ENCODE measurements at places on chromosomes 7 and 10.
A peak's percentile ranks its signal among the peaks of the same experiment; 100 is the strongest.

- DNase-seq: no peak
Measured at GRCh38 chr10:48463318-48464003, 141.4 kb downstream of the ARHGAP22 start.

DNA sequence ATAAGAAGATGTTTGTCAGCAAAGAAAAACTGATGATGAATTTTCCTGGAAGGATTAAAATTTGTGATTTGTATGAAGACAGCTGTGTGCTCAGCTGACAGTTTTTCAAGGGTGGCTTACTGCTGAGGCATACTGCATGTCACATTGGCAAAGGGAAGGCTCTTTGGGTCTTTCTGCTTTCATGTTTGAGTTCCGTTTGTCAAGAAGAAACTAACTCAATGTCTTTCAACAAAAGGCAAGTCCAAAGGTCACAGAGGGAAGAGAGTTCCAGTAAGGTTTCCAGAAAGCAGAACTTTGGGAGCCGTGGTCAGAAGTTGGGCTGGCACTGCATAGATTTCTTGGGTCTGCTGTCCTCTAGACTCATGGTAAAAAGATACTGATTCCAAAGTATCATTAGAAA is 16.9 kb downstream of the DYDC2 start:
- no peak for DNase-seq

DNA sequence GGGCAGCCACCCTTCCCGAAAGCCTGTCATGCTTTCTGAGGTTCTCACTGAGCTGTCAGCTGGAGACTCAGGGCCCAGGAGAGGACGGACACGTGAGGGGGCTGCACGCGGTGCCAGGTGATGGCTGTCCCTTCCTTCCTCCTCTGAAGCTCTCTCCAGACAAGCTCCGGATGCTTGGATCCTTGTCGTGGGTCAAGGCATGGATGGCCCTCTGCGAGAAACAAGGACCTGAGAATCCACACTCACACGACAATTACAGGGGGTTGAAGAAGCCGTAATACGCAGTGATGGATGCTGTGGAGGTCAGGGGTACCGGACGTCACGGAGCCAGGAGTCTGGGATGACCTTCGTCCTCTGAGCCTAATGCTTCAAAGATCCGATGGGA is 170.3 kb downstream of the USP6NL start:
- no peak for DNase-seq

- DNase-seq: no peak
Measured at GRCh38 chr10:93072225-93072712, 1.4 kb upstream of the CYP26A1 start.

- no peak for DNase-seq
Measured at GRCh38 chr10:113498997-113499396, 53.9 kb upstream of the HABP2 start.

DNA sequence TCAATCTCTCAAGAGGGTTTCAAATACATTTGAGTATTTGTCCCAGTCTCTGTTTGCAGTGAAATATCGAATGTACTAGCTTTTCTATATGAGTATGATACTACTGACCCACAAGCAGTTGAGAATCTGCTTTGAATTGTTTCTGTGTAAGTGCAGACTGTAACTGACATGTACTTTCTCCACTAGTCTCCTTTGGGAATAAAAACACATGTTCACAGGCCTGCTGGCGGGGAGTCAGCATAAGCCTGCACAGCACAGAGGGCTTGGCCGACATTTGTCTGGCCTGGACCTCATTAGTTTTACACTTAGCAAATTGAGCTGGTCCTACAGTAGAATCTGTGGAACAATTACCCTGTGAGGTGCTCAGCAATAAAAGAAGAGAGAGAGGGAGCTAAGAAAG is 72.6 kb downstream of the ITGB8 start:
- DNase-seq: no peak

- DNase-seq: peak; percentile 49
Measured at GRCh38 chr10:27242951-27243551, 2.5 kb upstream of the ACBD5 start.

DNA sequence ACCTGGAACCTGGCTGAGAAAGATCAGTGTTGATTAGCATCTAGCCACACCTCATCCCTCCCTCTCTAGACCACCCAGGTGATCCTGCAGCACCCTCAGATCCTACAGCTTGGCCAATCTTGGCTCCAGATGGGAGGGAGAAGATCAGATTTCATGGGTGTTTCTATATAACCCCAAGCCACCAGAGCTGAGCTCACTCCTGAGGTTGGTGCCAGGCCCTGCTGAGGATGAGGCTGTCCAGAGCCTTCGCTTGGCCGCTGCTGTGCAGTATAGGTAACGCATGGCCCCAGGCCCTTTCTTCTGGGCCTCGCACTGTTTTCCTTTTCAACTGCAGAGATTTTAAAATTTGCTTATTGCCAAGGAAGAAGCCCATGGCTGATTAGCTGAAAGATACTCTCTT is 27.0 kb downstream of the C10orf120 start:
- DNase-seq: no peak

DNA sequence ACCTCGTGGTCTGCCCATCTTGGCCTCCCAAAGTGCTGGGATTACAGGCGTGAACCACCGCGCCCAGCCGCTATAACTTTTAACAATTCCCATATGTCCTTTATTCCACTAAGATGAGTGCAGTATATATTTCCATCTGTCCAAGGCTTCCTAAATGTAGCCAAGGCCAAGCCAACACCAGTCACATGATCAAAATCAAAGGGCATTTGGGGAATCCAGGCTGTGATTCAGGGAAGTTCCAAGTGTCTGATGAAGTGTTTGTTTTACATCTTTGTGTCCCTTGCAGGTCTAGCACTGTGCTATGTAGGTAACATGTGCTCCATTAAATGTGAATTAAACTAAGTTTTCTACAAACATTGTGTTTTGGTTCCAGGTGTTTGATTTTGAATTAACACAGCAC is 20.8 kb downstream of the AKR1E2 start:
- DNase-seq: no peak

GRCh38 chr7:151696721-151697514 is 177.2 kb upstream of the RHEB start:
- DNase-seq: no peak

DNA sequence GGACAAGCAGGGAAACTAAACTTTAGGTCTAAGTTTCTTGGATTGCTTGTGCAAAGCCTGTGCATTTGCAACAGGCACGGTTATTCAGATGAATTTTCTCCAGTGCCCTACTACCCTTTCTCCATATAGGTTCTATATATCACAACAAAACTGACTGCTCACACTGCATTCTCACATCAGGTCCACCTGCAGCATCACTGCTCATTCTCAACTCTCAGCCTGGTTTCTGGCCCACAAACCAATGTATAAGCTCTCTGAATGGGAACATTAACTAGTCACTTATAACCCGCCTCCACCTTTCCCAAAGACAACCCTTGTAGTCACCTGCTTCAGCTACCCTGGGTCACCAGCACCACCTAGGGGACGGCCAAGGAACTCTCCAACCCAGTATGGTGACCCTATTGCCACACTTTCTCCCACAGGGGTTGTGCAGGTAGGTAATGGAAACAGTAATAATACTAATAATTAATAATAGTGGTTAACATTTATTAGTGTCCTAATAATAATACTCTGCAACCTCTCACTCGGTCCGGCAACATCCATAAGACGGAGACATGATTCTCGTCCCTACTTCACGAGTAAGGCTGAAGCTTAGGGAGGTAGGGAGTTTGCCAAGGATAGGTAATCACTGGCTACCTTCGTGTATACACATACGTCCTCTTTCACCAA is 97.3 kb downstream of the CLEC2L start:
- no peak for DNase-seq

DNA sequence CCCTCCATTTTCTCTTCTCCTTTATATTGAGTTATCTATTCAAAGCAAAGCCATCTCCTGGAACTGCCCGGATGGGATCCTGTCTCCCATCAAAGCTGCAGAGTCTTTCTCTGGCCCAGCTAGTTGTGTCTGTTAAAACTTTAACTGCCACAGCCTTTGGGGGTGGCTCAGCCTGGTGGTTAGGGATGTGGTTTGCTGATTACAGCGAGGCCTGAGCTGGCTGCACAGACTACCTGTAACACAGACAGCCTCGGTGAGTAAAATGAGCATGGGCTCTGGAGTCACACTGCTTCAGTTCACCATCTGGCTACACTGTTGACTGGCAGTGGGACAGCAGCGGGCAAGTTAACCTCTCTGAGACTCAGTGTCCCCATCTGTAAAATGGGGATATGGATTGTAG is 18.4 kb upstream of the HABP2 start:
- DNase-seq: no peak

DNA sequence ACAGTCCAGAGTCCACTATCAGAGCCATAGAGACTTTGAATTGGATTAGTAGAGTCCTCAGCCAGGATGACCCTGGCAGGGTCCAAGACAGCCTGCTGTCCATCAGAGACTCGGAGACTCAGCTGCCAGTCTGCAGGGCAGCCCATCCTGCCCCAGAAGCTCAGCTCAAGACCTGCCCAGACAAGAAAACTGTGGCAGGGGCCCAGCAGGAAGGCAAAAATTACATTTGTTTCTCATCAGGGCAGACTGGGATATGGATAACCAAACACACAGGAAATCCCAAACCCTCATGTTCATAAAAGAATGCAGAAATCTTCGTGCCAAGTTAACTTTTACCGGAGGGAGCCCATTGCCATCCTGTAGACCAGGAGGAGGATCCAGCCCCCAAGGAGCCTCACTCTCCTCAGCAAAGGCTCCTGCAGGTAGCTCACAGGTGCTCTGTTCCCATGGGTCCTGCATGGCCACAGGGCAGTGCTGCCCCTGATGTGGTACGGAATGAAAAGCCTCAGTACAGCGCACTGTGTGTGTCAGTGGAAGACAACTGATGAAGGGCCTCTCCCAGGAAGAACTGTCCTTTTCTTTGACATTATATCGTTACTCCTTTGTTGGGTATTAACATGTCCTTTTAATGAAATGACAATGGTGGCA is 222.2 kb downstream of the KCNMA1 start:
- DNase-seq: no peak

- DNase-seq: no peak
Measured at GRCh38 chr10:89518108-89518507, 17.3 kb downstream of the SLC16A12 start.

- DNase-seq: no peak
Measured at GRCh38 chr10:7763929-7764328, 23.9 kb downstream of the KIN start.

GRCh38 chr10:44383749-44384600 is 922 bp downstream of the CXCL12 start:
- no peak for DNase-seq

DNA sequence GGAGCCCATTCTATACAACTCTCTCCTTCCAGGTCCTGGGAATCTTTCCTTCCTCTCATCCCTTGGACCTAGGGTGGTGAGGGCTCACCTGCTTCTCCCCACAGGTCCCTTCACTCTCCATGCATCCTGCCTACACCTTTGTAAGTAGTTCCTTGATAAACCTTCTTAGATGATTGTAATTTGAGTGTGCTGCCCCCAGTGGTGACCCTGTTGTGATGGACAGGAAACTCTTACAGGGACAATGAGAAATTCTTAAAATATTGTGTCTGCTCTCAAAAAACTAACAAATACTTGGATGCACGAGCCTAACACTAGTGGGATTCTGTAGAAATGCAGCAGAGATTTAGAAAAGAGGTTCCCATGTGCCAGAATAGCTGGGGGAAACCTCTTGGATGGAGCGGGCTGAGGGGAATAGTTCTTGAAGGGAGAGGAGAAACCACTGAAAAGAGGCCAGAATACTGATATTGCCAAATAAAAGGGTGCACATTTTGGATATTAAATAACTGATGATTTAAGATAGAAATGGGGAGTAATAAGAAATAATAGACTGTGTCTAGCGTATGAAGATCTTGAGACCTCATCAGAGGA is 6.7 kb upstream of the PAXIP1 start:
- DNase-seq: no peak

DNA sequence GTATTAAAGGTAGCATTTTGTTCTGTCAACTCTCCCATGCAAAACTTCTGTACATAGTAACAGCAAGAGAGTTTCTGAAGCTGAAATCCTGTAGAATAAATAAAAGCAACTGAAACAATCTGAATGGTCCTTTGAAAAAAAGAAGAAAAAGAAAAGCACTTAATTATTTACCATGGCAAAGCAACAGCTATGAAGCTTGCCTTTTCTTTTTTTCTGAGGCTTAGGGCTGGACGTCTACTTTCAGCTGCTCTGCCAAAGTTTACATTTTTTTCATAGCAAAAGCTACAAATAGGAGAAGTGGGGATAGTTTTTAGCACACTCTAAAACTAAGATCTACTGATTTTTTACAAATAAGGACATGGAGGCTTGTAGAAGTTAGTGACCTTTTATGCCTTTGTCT is 31.3 kb upstream of the CD36 start:
- DNase-seq: no peak

- no peak for DNase-seq
Measured at GRCh38 chr7:1468643-1469298, 9.5 kb upstream of the MICALL2 start.

GRCh38 chr7:74449809-74450397 is 3.8 kb upstream of the GTF2IRD1 start:
- no peak for DNase-seq

DNA sequence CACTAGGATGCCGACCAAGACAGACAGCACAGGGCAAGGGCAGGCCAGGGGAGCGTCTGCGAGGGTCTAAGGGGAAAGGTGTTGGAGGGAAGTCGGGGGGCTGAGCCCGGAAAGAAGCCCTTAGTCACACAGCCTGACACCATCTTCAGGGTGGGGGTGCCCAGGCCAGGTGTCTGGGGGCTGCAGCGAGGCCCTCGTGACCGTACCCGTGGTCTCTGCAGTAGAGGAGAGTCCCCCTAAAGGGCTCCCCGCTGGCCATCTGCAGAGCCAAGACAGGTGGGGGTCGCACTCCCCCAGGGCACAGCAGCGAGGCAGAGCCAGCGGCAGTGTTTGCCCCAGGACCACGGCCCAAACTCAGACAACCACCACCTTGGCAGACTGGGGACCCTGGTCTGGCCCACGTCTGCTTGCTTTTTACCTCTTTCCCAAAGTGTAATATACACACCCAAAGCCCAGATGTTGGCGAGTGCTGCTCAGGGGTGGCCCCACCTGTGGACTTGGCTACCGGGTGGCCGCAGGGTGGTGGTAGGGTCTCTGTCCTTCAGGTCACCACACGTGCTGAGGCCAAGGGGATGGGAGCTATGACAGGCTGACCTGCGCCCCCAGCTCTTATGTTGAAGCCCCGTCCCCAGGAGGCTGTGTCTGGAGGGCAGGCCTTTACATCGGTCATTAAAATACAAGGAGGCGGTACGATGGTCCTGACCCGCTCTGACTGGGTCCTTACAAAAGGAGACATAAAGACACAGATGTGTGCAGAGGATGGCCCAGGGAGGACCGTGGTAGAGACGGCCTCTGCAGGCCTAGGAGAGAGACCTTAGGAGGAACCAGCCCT is 107.4 kb downstream of the DNAJB6 start:
- DNase-seq: no peak
